Inflammatory macrophage treated with lipopolysaccharide for 1 hour (primary cell): ENCODE measurements at places on chromosomes 2 and 18.

DNA sequence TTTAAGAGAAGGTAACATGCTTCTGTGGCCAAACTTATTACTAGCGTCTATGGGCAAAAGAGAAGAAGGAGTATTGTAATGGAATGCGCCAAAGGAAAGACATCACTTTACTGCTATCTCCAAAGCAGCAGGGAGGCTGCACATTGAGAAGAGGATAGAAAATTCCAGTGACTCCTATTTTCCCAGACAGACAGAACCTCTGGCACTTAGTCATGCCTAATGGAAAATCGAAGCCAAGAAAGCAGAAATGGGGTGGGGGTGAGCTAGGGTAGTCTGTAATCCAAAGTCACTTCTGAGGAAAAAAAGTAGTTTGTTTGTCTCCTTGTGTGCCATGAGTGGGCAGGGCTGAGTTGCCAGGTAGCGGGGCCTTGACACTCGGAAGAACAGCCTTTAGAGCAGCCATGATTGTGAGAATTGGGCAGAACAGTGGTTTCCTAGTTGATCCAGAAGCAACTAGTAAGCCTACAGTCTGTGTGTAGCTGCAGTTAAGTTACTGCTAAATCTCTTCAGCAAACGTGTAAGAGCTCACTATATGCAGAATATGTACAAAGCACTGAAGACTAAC lies 79.4 kb upstream of the FOSL2 start:
- DNase-seq: no peak

DNA sequence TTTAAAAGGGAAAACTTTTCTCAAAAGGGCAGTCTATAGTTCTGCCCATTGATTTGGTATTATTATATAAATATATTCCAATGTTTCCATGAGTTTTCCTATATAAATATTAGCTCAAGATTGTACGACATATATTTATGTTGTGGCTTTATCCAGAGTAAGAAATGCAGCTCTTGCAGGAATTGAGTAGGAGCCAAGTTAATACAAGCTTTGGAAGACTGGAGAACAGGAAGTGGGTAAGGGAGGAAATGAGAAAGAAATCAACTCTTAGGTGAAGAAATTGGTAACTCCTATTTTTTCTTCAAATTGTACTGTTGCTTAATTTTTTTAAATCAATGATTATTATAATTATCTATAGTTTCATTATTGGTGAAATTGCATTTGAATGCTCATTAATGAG lies 105.4 kb upstream of the FAM117B start:
- DNase-seq: no peak

- no peak for DNase-seq
Observed at GRCh38 chr2:147204102-147204501, 640.7 kb upstream of the ACVR2A start.

- no peak for DNase-seq
Observed at GRCh38 chr2:65067806-65068553, 11.8 kb downstream of the CEP68 start.

GRCh38 chr2:19505199-19506136 lies 147.0 kb upstream of the OSR1 start:
- DNase-seq: no peak
